Stimulated activated naive B cell treated with anti-CD40 and anti-IgM and Interleukin-4, amounts not matched to agents 10 μg/mL and 1 μg/mL and 100 μg/mL, for 72 hours (primary cell): ENCODE measurements at places on chromosomes 5 and 9.

DNA sequence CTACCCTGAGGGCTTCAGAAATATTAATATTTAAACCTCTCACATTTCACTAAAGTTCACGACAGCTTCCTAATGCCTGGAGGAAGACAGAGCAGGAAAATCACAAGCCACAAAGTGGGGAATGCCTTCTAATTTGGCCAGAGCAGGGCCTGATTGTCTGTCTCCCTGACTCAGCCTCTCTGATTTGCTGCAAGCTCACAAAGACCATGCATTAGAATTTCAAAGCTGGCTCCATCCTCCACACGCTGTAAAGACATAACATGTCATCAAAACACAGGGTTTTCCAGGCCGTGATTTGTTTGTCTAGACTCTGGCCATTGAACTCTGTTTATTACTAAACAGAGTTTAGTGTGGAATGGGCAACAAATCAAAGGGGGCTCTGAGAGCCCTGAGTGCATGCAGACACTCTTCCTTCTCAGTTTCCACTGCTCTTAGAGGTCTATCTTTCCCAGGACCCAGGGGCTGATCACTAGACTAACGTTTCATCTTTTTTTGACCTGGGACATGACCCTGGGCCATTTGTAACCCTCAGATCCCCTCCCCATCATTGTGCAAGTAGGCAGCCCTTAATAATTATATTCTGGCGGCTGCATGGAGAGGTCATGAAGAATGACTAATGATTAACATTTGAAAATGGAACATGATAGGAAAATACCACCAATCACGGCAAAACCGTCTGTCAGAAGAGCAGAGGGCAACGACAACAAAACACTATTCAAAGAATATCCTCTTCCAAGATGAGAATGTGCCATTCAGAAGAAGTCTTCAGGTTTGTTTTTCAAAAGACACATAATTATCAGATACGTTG, 140.2 kb downstream of the ENC1 start:
- DNase-seq, result no peak

DNA sequence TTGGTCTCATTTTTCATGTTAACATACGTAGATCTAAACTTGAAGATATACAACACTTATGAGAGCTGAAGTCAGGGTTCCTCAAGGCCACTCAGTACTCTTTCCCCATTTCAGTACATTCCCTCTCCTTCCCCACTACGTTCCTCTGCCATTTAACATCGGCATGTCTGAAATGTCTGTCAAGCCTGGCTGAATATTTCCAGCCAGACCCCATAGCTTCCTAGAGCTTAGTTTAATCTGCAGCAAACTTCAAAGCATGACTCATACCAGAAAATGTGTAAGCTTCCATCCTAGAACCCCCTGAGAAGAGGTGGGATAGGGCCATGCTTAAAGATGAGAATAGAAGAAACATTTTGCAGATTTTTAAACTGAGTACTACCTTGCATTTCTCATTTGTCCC, 6.2 kb downstream of the GZMA start:
- DNase-seq, result no peak

DNA sequence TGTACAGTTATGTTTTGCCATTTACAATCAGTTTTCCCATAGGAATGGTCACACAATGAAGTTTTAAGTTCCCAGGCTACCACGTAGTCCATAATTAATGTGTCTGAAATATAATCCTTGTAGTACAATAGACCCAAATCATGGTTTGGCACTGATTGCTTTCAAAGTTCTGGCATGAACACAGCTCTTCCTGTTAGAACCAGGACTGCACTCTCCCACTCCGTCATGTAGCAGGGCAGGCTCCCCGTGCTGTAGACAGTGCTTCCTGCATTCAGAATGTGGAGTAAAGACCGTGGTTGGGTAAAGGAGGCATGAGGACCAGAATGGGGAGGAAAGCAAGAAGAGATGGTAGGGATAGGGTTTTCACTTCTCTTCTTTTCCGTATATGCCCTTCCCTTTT, 4.0 kb downstream of the SEC61B start:
- no peak for DNase-seq

DNA sequence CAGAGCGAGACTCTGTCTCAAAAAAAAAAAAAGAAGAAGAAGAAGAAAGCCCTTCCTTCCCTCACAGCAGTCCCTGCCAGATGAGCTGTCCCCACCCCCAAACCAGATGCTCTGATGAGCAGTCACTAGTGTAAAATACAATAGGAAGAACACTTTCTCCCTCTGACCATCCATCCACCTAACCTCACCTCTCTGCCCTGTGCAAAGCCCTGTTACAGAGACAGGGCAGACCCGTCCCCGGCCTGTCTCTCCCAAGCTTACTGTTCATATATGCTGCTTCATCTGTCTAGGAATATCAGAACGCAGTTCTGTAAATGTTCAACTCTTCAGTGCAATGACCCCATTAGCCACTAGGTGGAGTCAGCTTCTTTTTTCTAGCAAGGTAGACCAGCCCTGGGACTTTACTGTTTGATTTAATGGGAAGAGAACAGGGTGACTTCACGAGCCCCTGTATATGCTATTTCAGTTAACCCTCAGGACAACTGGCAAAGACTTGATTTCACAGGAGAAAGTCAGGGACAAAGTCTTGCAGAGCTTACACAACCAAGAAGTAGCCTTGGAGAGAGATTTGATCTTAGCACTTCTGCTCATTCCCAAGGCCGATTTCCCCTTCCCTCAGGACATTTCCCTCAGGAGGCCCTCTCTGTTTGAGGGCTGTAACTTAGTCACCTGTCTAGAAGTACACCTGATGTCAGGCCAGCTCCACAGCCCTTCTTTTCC, 14.9 kb upstream of the FGFR4 start:
- DNase-seq, result peak; percentile 57

DNA sequence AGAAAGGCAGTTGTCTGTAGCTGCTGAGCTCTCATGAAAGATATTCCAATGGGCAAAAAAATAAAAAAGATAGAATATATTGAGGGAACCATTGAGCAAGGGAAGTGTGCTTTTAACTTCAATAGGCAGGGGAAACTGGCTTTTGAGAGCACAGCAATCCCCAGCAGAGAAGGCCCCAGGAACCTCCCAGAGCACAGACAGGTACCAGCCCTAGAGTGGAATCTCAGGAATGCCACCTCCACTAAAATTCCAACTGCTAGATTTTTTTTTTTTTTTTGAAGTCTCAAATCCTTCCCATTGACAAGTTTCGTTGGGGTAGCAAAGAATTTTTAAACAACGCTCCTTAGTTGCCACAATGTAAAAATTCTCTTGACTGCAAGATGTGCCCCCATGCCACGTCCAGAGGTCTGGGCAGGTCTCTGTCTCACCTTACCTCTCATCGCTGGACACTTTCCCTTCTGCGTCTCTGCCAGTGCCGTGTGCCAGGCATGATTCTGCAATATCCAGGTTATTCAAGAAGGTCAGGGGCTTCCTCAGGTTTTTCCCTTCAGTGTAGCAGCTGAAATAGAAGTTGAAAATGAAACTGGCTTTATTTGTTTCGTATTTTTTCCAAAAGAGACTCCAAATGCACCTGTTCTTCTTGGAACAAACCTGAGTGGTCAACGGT, 64.2 kb upstream of the IRX1 start:
- DNase-seq, result no peak

GRCh38 chr9:76534026-76534425, 75.0 kb downstream of the GCNT1 start:
- DNase-seq, result no peak

DNA sequence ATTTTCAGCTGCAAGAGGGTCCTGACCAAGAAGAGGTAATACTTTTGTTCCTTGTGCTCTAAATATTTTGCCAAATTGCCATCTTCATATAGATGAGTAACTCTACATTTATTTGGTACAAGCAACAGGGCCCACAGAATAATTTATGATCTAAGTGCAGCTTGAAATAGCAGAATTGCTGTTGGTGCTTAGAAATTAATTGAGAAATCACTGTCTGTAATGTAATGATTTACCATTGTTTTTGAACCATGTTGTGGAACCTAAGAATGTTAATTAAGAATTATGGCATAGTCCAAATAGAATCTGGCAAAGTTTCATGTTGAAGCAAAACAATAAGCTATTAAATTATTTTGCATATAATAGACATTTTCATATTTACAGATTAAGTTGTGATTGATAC, 44.8 kb upstream of the NUDT12 start:
- DNase-seq, result no peak

- DNase-seq, result no peak
These were observed 361.9 kb upstream of the CDH6 start for GRCh38 chr5:30831605-30832004.

DNA sequence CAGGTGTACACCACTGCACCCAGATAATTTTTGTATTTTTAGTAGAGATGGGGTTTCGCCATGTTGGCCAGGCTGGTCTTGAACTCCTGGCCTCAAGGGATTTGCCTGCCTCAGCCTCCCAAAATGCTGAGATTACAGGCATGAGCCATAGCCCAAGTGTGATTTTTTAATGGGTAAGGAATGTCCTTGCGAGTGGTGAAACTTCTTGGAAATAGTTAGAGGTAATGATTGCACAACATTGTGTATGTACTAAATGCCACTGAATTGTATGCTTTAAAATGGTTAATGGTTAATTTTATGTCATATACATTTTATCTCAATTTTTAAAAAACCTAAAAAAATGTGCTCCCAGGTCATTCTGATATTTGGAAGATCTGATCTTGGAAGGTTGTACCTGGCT, 59.9 kb upstream of the IL6ST start:
- no peak for DNase-seq

DNA sequence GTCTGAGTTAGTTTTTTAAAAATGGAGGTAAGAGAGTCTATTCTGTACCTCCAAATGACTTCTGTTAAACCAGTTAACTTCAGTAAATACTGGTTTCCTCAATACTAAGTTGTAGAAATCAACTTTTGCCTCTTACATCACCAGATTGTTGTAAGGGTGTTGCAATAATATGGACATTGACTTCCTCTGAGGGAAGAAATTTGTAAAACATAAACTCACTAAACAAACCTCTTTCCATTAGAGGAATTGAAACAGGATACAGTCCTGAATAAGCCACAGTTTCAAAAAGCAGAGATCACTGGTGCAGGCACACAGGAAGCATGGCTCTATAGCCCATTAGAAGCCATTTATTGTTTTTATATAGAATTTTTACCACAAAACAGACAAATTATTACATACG, 32.7 kb upstream of the SLCO6A1 start:
- no peak for DNase-seq

- no peak for DNase-seq
These were observed 312.8 kb downstream of the TAF11L14 start for GRCh38 chr5:17947029-17947428.

DNA sequence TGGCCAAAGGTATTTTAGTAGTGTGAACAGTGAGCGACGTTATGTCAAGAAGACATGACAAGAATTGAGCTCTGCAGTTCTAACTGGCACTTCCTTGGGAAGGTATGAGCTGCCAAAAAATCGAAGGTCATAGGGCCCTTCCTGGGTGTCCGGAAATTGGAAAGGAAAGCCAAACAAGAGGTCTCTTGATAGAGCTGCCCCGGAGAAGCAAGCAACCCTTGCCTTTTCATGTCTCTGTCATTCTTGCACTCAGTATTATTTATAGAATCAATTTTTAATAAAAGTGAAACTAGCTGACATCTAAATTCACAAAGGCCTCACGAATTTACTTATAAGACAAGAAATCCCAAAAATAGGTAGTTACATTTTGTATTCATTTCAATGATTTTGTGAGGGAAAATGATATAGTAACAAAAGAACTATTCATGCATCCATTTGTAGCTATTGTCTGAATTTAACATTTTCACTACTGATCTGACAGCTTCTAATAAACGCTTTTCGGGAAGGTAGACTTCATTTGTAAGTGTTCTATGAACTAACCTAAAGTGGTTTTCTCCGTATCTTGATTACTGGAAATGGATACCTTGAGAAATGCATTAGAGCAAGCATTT, 113.8 kb upstream of the VCAN start:
- DNase-seq, result no peak

- DNase-seq, result no peak
These were observed 79.0 kb upstream of the RETREG1 start for GRCh38 chr5:16695779-16696178.

GRCh38 chr9:129400971-129401622, 219.8 kb downstream of the C9orf50 start:
- no peak for DNase-seq

DNA sequence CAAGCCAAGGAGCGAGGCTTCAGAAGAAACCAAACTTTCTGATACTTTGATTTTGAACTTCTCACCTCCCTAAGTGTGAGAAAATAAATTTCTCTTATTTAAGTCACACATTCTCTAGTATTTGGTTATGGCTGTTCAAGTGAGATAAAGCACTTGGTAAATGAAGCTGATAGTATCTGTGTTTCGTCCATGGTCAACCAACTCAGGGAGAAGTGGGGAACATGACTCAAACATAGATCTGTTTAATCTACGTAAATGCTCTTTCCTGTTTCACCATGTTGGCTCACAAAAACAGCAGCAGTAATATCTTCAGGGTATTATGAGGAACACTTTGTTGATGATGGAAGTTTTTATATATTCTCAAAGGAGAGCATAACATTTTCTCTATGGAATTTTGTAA, 2167.2 kb upstream of the C9orf72 start:
- no peak for DNase-seq

GRCh38 chr9:99782962-99783718, 38.5 kb upstream of the NR4A3 start:
- DNase-seq, result peak; percentile 29

GRCh38 chr5:75389430-75389829, 52.4 kb downstream of the HMGCR start:
- DNase-seq, result no peak

- DNase-seq, result no peak
These were observed 32.8 kb upstream of the NMUR2 start for GRCh38 chr5:152437866-152438265.

DNA sequence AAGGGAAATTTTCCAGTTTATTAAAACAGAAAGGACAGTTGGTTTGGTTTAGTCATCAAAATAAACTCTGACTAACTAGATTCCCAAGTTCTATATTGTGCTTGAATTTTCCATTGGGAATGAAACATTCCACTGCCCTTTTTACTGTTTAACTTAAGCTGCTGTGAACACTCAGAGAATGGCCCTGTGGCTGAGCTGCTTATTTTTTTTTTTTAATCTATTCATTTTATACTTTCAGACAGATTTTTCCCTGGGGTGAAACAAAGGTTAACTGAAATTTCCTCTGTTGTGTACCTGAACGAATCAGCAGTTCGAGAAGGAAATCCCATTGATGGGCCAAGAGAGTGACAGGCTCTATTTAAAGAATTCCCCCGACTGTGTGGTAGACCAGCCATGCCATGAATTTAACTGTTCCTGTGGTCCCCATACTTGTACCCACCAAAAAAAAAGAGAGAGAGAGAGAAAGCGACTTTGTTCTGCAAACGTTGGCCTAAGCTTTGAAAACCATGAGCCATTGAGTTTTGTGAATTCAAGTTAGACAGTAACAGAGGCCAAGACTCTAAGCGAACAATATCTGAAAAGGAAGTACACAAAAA, 138.7 kb upstream of the GRHPR start:
- peak; percentile 33 for DNase-seq
